ENCODE measurements at places on chromosomes 16 and 17.

DNA sequence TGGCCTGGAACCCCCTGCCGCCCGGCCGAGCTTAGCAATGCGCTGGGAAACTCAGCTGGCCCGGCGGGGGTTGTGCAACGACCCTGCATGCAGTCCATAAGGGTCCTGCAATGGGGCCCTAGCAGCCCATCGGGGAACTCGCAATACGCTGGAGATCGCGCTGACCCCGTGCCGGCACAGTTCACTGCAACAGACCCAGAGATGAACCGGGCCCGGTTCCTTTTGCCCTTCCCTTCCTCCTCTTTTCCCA is 375 bp downstream of the SLC25A11 start:
- no peak for DNase-seq

DNA sequence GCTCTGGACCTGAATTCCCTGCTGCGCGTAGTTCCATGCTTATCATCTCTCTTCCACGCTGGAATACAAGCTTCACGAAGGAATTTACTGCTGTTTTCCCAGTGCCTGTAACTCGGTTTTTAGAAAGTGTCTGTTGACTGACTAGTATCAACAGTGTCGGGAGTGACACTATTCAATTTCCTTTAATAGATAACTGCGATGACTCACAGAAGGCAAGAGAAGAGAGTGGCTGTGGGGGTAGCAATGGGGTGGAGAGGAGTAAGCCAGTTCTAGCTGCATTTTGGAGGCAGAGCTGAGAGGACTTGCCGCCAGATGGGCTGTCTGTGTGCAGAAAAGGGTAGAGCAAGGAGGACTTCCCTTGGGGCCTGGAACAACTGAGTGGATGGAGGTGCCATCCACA is 25.2 kb downstream of the B4GALNT2 start:
- DNase-seq = peak; percentile 43

DNA sequence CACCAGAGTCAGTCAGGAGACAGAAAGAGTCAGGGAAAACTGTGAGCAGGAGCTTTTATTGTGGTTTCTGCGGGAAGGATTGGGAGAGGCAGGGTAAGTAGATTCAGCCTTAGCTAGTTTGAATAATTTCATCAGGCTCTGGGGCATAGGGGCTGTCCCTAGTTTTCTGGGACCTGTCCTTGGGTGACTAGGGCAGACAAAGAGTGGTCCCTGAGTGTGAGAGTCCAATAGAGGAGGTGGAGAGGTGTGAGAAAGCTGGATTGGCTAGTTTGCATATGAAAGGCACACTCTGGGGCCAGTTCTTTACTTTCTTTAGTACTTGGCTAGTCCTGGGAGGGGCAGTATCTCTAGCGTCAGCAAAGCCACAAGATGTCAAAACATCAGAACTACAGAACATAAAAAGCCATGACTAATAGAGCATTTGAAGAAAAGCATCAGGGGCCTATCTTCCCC is 255.6 kb downstream of the HS3ST3A1 start:
- DNase-seq = peak; percentile 94

DNA sequence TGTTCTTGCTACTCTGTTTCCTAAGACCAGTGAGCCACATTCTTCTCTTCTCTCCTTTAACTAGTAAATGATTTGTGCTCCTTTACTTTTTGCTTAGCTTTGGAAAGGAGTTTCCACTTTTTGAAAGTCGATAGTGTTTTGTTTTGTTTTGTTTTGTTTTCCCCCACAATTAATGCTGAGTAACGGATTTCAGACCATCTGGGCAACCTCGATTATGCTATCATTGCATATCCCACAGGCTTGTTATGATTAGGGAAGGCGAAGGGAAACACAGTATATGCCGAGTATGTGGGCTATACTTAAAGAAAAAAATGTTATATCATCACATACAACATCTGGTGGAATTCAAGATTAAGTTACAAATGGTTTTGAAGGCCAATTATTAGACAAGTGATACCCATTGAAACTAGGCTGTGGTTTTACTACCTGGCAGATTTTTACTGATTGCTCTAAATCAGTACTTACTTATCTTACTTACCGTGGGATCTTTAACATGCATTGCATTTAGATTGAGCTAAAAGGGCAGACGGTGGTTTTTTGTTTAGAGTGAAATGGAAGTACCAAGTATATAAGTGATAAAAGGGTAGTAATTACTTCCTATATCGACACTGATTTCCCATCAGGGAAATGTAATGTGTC is 361.3 kb upstream of the SOX9 start:
- no peak for DNase-seq

- DNase-seq = peak; percentile 79
These were observed 5.3 kb upstream of the MKS1 start for GRCh38 chr17:58224315-58224714.

DNA sequence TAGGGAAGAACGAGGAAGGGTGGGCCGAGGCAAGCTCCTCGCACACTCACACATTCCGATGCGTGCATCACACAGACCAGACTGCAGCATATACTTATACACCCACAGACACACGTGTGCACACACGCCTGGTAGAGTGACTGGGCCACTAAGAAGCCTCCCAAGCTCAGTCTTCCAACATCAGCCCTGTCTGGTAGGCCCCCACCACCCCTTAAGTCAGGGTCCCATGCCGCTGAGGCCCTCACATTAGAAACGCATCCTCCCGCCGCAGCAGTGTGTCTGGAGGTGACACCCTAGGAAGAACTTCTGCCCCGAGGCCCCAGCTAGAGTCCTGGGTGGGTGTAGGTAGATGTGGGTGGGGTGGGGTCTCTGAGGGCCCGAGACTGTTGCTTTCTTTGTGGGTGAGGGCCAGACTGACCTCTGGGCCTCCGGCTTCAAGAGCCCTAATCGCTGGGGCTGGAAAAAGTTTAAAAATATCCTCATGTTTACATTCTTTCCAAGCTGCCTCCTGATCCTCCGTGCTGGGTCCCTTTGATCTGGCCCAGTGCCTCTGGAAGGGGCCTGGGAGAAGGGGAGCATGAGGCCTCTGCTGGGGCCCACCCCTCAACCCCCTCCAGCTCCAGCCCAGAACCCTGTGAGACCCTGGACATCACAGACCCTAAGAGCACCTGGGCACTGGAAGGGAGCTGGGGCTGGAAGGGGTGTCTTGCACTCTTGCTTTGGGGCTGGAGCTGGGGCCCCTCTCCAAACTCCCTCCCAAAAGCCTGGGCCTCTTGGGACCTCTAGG is 13.6 kb downstream of the CDH16 start:
- peak; percentile 44 for DNase-seq

GRCh38 chr17:75693500-75694481 is 26.7 kb downstream of the SAP30BP start:
- peak; percentile 100 for DNase-seq

DNA sequence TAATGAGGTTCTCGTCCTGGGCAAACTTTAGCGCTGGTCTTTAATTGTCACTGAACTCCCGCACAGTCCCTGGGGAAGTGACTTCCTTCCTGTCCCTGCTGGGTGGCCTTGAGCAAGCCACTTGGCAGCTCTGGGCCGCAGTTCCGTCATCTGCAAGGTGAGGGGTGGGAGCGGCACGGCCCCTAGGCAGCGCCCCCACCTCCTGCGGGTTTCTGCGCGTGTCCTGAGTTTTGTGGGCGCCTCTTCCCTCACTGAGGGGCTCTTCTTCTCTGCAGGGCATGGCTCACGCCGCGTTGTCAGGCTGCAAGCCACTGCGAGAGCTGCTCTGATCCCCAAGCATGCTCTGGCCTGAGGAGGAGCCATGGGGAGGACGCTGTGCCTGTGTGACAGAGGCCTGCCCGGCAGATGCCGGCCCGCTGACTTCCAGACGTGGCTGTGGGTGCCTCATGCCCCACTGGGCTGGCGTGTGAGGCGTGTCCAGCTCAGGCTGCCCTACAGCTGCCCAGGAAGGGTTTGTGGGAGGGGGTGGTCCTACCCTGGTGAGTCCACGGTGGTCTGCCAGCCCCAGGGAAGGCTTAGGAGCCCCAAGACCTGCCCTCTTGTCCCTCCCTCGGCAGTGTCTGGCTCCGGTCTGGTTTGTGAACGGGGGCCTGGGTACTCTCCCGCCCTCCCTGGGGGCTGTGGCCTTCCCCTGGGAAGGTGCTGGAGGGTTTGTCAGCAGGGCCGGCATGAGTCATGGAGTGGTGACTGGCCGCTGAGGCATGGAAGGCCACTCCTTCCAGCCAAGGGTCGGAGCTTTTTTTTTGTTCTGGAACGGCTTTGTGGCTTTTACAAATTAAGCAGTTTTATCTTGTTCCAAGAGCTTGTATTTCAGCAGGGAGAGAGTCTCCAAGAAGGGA is 182.0 kb downstream of the SEC14L1 start:
- peak; percentile 99 for DNase-seq

Data from EH (cell line).